Cardiac muscle cell (in vitro differentiated cells and primary cell): ENCODE measurements at places on chromosomes 7 and 10. TPM values are rescaled to one million over a fixed set of nuclear protein-coding genes. Genes with fewer than 3 reads are reported as not detected.
A peak's percentile ranks its signal among the peaks of the same experiment; 100 is the strongest.

Gene AZGP1
- total RNA-seq = 0.39 TPM in 1 of 2 replicates, not detected in the other

Gene INMT
- 2.6 and 4.9 TPM in 2 replicates for total RNA-seq

DNA sequence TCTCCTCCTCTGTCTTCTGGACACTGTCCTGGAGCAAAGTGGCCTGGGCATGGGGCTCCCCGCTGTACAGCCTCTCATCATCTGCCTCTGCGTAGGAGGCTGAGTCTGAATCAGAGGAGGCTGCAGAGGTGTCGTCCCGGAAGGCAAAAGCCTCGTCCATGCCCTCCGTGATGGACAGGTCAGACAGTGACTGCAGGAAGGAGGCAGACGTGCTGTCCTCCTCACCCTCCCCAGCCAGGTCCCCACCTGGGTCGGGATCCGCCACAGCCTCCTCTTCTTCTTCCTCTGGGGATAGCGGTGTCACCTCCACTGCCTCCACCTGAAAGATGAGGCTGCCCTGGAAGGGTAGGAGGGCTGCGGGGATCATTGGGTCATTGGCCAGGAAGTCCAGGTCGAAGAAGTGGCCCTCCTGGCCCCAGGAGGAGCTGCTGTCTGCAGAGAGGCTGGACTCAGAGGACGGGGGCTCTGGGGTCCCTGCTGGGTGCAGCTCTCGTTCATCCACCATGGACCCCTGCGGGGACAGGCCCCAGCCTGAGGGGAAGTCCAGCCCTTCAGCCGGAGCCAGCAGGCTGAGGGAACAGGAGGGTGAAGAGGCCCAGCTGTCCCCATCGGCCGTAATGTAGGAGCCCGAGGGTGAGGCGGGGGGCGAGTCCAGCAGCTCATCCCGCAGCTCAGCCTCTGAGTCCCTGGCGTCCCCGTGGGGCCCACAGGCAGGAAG, 3.7 kb downstream of the NACAD start:
- no peak for DNase-seq

GRCh38 chr7:150648353-150649079, 16.3 kb upstream of the GIMAP6 start:
- no peak for DNase-seq

- peak; percentile 19 for DNase-seq
Observed at GRCh38 chr10:91493313-91493712, 83.2 kb downstream of the HECTD2 start.
